ENCODE measurements at places on chromosomes 11 and 22.

DNA sequence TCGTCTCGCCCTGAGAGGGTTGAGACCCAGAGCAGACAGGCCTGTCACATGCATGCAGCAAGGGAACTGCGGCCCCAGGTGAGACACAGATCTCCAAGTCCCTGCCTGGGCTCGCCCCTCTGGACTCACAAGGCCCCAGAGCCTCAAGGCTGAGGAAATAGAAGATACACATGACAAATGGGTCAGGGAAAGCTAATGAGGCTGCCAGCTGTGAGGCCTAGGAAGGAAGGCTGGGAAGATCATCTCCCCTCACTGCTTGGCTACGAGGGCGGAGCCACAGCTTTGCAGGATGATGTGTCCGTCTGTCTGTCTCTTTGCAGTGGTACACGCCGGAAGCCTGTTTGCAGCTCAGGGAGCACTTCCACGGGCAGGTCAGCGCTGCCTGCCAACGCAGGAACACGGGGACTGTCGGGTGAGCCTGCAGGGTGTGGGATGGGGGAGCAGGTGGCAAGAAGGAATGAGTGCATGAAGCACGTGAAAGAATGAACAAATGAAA, 4.5 kb downstream of the RAB36 start:
- no peak for DNase-seq

- DNase-seq, result no peak
Measured at GRCh38 chr22:49026494-49027367, 800.9 kb downstream of the BRD1 start.

DNA sequence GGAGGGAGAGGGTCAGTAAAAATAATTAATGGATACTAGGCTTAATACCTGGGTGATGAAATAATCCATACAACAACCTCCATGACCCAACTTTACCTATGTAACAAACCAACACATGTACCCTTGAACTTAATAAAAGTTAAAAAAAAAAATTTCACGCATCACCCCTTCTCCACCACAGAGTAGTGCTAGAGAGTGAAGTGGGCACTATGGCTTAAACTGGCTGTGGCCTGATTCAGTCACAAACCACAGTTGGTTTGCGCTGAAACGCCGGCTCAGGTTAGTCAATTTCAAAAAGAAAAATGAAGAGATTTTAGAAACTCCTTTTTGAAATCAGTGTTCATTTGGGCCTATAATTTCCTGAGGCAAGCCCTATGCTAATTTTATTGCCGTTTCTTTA, 144.3 kb downstream of the TRPC6 start:
- DNase-seq, result no peak

GRCh38 chr22:39908737-39909136, 7.9 kb downstream of the GRAP2 start:
- no peak for DNase-seq

GRCh38 chr22:32618441-32619140, 144.0 kb downstream of the FBXO7 start:
- no peak for DNase-seq

DNA sequence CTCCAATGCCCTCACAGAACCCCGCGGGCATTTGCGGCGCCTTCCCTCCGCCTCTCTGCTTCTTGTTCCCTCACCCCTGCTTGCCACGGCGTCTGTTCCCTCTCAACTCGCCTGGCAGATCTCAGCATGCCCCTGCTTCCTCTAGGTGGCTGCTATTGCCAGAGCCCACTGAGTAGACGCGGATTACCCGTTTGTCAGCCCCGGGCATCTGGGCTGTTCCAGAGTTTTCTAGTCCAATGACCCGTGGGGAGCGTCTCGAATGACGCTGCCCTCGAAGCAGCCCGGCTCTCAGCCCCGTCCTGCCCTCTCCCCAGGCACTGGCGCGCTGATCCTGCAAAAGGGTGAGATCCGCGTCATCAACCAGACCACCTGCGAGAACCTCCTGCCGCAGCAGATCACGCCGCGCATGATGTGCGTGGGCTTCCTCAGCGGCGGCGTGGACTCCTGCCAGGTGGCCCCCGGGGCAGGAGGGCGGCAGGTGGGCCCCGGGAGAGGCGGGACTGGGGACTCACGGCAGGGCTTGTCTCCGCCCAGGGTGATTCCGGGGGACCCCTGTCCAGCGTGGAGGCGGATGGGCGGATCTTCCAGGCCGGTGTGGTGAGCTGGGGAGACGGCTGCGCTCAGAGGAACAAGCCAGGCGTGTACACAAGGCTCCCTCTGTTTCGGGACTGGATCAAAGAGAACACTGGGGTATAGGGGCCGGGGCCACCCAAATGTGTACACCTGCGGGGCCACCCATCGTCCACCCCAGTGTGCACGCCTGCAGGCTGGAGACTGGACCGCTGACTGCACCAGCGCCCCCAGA, 49.7 kb downstream of the ST14 start:
- no peak for DNase-seq

- no peak for DNase-seq
Measured at GRCh38 chr11:119626871-119627270, 102.1 kb downstream of the NECTIN1 start.

DNA sequence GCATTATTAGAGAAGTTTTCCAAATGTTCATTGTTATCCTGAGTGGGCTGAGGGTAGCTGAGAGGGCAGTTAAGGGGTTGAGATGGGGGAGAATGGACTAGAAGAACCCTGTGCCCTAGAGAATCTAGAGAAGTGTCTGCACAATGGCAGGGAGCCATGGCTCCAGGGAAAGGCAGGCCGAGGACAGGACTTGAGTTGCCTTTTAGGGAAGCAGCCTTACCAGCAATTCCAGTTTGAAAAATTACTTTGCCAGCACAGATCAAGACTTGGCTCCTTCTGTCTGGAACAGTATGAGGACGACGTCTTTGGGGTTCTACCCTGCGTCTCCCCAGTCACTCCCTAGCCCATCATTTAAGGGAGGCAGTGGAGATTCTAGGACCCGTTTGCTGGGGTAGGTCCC, 25.7 kb upstream of the MICAL3 start:
- DNase-seq, result no peak

- DNase-seq, result no peak
Measured at GRCh38 chr11:119729951-119730613, 1.1 kb upstream of the NECTIN1 start.

GRCh38 chr11:10044618-10045017, 249.4 kb downstream of the SBF2 start:
- DNase-seq, result no peak
